Right renal cortex interstitium (tissue), 3 donors: ENCODE measurements at places on chromosomes 3 and 15. TPM values are rescaled to one million over a fixed set of nuclear protein-coding genes. Genes with fewer than 3 reads are reported as not detected.

RTP4 gene
- polyA plus RNA-seq: 0.82 TPM

LRRC31 gene
- polyA plus RNA-seq: 0.37 TPM

TEX55 gene
- polyA plus RNA-seq: not detected

SAMD7 gene
- polyA plus RNA-seq: not detected

TRAK1 gene
- polyA plus RNA-seq: 42.0 TPM
